ENCODE measurements at places on chromosomes 3 and 15. TPM values are rescaled to one million over a fixed set of nuclear protein-coding genes. Genes with fewer than 3 reads are reported as not detected.
A peak's percentile ranks its signal among the peaks of the same experiment; 100 is the strongest.

DNA sequence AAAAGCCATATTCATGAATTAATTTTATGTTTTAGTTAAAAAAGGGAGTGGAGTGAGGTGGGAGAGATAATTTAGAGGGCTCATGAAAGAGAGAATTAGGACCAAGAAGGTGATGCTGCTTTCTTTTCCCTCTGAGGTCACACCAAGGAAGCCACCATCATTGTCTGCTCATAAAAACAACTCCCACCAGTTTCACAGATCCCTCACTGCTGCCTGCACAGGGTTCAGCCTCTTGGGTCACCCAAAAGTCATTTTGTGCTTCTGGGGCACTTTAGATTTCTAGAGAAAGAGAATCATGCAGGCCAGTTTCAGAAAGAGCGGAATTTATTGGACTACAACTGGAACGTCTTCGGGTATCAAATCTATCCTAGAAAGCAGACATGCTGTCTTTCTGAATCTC, 241.4 kb upstream of the EOMES start:
- no peak for DNase-seq

GOLGA6B gene
- 0.06 TPM for polyA plus RNA-seq

- DNase-seq = no peak
Observed at GRCh38 chr3:193831495-193832455, 238.8 kb downstream of the OPA1 start.

DNA sequence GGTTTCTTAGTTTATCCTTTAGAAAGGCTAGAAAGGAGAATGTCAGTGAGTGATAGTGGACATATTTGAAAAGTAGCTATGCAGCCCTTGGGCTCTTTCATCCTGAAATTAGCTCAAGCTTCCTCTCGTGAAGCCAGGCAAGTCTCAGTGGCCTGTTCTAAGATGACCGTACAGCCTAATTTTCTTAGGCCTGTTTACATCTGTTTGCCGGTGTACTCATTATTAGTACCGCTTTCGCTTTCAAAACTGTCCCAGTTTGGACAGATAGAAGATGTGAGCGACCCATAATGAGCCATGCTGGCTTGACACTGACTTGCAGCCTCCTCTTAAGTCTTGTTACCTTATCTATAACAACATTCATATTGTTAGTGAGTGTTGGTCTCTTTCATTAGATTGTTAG, 5.7 kb upstream of the ARL14 start:
- no peak for DNase-seq

GRCh38 chr3:11168881-11169805, 14.8 kb downstream of the HRH1 start:
- no peak for DNase-seq

GRCh38 chr15:90557186-90558084, 27.7 kb downstream of the CRTC3 start:
- peak; percentile 46 for DNase-seq

TBCCD1 gene
- 7.3 TPM for polyA plus RNA-seq

GOLGA8O gene
- 0.63 TPM for polyA plus RNA-seq

- no peak for DNase-seq
Observed at GRCh38 chr15:80179025-80179759, 26.4 kb downstream of the FAH start.

GRCh38 chr3:109559389-109559788, 222.0 kb upstream of the DPPA4 start:
- DNase-seq = no peak

DNA sequence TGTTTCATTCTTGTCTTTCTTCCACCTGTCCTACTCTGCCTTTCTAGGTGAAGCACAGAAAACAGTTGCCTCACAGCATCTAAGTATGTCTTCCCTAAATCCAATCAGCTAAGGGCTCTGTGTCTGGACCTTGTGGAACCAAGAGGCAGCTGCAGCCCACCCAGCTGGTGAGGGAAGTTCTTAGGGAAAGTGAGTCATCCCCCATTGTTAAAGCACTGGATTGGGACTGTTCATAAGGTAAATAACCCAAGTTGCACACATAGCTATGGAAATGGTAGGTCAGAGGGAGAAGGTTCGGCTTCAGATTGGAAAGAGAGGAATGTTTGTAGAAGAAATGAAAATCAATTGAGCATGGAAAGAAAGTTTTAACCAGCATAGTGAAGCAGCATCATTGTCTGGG, 18.0 kb upstream of the ARNT2 start:
- DNase-seq = no peak

DTX3L gene
- 12.8 TPM for polyA plus RNA-seq

GRCh38 chr3:142319094-142319493, 93.7 kb upstream of the GK5 start:
- DNase-seq = no peak

ADCY5 gene
- polyA plus RNA-seq = 53.1 TPM

DNA sequence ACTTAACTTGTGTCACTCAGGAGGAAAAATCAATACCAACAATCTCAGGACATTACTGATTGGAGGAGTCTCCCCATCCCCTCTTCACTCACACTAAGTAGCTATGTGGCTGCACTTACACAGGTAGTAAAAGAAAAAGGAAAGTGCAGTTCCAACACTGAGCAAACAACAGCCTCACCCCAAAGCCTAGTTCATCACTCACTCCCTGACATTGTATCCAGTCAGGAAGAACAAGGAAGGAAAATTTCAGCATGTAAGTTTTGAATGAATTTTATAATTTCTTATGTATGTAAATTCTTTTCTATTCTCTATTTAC, 273.4 kb downstream of the IGSF11 start:
- DNase-seq = no peak

BCL6 gene
- 96.4 TPM for polyA plus RNA-seq

GRCh38 chr3:101509281-101509680, 3.7 kb downstream of the SENP7 start:
- no peak for DNase-seq

GXYLT2 gene
- polyA plus RNA-seq = 2.6 TPM

SOX14 gene
- polyA plus RNA-seq = not detected

DNA sequence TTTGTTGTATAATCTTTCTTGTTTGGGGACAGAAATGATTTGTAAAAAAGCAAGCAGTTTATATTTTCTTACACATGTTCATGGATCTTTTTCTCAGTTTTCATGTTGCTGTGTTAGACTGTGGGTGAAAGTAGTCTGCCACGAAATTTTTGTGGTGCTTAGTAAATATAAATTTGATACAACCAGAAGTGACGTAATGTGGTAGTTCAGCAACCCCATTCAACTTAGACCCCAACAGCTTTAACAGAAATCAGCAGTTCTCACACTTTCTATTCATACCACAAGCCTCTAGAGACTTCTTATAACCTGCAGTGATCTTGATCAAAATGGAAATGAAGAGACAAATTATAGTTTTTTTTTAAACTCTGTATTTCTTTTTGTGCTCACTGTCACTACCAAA, 120.2 kb upstream of the IGSF10 start:
- no peak for DNase-seq

DNA sequence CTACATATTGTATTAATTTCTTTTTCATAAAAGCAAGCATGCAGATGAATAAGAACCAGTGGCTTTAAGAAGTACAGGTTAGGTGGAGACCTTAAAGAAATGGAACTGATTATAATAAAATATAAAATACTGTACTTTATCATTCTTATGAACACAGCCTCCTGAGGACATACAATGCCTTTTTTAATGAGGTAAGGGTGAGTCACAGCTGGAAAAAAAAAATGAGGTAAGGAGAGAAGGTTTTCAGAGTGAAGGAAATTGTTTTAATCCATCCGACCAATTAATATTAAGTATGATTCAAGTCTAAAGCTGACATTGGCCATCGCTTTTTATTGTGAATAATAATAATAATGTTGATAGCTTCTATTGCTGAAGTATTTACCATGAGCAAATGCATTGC, 170.3 kb upstream of the SOX2 start:
- DNase-seq = no peak

DNA sequence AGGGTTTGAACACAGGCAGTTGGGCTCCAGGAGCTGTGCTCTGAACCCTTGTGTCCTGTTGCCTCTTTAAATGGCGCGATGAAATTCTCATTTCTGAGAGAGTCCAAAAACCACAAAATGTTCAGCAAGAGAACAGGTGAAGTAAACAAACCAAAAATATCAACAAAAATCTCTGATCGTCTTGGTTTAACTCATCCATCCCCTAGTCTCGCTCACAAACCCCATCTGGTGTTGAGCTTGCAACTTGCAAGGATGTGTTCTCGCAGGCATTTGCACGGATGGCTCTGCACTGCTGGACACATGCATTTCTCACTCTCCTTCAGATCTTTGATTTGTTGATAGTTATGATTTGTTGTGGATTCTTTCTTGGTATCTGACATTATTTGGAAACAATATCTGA, 31.1 kb downstream of the FAH start:
- DNase-seq = no peak

- no peak for DNase-seq
Observed at GRCh38 chr3:132242790-132243189, 74.4 kb upstream of the ACP3 start.

DNAJB8 gene
- polyA plus RNA-seq = not detected

DNA sequence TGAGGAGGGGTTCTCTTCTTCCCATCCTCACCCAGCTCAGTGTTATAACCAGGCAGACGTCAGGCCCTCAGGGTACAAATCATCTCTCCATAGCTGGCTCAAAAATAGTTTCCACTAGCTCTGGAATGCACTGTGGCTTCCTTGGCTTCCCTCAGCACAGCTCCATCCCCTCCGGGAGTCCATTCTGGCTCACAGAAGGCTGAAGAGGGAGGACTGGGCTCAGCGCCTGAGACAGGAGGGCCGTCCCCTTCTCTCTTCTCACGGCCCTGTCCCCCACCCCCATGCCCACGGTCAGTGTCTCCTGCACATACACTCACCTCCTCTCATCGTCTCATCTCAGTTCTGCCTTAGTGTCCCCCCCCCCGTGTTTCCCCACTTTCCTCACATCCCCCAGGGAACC, 50.1 kb downstream of the UMPS start:
- no peak for DNase-seq

GRCh38 chr3:142735462-142735861, 11.6 kb downstream of the TRPC1 start:
- DNase-seq = no peak

DNA sequence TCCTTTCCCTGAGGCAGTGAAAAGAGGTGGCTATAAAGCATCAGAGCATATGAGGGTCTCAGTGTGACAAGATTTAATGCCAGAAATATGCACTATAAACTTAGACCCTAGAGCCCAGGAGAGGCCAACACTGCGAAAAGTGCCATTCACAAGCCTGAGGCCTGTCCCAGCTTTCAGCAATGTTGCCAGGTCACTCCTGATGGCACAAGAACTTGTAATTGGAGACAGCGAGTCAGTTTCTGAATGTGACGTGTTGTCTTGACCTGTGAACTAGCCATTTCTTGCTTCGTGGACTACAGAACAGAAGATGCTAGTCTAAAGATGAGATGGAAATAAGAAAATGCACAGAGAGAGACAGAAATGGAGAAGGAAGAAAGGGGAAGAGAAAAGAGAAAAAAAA, 87.9 kb downstream of the WDR72 start:
- no peak for DNase-seq

CPEB1 gene
- 11.0 TPM for polyA plus RNA-seq

KIF7 gene
- polyA plus RNA-seq = 9.9 TPM

DNA sequence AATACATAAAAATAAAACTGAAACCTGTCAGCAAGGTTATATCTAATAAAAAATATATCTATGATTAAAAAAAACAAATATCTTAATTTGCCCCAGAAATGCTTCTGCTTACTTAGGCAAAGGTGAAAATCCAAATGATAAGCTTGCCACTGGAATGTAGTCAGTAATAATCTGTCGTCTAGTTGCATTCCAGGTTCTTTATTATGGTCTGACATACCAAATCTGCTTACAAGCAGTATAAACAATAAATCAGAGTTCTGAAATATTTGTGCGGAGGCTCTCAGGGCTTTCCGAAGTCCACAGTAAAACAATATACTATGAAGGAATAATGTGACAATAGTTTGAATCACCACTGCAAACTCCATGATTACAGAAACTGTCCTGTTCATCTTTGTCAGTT, 1133.5 kb downstream of the ROBO1 start:
- DNase-seq = no peak

DNA sequence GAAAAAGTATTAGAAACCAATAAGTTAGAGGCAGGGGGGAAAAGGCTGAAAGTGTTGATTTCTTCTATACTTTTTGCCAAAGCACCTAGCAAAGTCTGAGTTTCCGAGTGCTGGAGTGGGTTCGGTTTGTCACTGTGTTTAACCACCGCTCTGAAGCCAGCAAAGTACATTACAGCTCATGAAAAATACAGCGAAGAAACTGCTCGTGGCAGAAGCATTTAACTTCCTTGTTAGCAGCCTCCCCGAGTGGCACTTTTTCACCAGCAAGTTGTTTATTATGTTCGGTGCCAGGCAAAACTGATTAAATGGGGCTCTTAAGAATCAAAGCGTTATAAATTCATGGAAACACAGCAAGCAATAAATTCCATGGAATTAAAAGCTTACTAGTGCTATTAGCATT, 313.6 kb downstream of the FOXP1 start:
- DNase-seq = no peak

B3GNT5 gene
- polyA plus RNA-seq = 4.3 TPM

DNA sequence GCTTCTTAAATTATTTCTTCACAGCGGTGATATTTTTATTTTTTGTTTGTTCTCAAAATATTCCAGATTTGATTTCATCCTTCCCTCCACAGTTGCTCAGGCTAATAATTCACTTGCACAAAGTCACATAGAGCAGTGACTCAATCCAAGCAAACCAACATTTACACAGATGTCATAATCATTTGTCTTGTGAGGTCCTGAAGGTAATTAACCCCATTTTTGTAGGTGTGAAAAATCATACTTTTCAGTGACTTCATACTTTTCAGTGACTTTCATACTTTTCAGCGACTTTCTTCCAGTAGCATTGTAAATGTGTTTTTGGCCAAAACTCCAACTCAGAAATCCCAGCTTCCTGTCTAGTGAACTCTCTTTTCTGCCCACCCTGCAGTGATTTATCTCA, 32.1 kb downstream of the CD200 start:
- DNase-seq = no peak

- DNase-seq = no peak
Observed at GRCh38 chr3:192840143-192840836, 77.4 kb downstream of the MB21D2 start.

DNA sequence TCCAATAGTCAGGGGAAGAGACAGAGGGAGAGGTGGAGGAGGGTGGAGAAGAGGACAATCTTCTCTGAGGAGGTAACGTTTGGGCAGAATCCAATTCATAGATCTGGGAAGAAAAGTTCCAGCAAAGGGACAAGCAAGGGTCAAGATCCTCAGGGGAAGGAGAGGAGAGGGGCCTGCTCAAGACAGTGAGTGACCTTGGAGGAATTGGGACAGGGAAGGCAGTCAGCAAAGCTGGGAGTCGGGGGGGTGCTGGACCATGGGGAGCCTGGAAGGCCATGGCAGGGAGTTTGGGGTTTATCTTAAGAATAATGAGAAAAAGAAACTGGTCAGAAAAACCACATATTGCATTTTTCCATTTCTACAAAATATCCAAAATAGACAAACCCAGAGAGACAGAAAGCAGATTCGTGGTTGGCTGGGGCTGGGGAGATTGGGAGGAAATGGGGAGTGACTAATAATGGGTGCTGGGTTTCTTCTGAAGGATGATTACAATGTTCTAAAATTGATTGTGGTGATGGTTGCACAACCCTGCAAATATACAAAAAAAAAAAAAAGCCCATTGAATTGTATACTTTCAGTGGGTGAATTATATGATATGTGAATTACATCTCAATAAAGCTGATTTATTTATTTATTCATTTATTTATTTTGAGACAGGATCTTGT, 19.6 kb upstream of the SRP14 start:
- no peak for DNase-seq

MFSD1 gene
- polyA plus RNA-seq = 55.8 TPM

GRCh38 chr3:352599-352998, 156.0 kb downstream of the CHL1 start:
- no peak for DNase-seq

VGLL3 gene
- 5.7 TPM for polyA plus RNA-seq

LINS1 gene
- 11.1 TPM for polyA plus RNA-seq

- DNase-seq = no peak
Observed at GRCh38 chr3:43222590-43222989, 63.8 kb upstream of the SNRK start.

GRCh38 chr3:165669504-165669903, 167.7 kb downstream of the BCHE start:
- DNase-seq = no peak
